H9 (cell line): ENCODE measurements at places on chromosomes 3 and 15.

DNA sequence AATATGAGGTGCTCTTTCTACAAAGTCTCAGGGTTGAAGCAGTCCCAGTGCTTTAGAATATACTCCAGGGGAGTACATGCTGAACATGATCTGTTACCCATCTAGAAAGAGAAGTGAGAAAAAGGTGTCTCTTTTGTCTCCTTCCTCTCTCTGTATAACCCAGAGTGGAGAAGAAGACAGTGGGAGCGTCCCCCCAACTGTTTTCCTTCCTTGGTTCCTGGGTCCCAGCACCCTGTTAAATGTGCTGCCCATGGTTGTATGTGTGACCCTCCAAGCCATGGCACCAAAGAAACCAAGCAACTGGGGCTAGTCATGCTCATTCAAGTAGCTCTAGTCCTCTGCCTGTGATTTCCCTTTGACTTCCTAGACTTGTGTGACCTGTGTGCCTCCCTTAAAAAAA, 683.7 kb downstream of the TBL1XR1 start:
- no peak for DNase-seq

- no peak for DNase-seq
Measured at GRCh38 chr3:17340693-17341092, 401.7 kb downstream of the TBC1D5 start.

DNA sequence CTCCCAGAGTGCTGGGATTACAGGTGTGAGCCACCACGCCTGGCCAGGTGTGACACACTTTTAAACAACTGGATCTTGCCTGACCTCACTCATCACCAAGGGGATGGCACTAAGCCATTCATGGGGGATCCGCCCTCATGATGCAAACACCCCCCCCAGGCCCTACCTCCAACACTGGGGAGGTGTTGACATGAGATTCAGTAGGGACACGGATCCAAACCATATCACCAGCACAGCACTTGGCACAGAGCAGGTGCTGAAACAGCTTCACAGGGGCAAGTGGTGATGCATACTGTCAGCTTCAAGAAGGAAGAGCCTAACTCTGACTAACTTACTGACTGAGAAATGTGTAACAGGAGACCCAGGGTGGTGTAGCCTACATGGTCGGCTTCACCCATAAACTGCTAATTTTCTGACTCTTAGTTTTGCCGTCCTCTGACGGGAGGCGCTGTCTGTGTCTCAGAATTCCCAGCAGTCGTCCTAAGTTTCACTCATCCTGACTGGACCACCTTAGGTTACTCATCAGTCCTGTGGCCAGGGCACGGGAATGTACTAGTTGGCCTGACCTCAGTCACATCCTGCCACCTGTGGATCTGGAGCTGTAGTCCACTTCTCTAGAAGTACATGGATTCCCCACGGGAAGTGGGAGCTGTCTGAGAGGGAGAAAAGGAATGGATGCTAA, 81.9 kb upstream of the PLXNA1 start:
- DNase-seq, result no peak

DNA sequence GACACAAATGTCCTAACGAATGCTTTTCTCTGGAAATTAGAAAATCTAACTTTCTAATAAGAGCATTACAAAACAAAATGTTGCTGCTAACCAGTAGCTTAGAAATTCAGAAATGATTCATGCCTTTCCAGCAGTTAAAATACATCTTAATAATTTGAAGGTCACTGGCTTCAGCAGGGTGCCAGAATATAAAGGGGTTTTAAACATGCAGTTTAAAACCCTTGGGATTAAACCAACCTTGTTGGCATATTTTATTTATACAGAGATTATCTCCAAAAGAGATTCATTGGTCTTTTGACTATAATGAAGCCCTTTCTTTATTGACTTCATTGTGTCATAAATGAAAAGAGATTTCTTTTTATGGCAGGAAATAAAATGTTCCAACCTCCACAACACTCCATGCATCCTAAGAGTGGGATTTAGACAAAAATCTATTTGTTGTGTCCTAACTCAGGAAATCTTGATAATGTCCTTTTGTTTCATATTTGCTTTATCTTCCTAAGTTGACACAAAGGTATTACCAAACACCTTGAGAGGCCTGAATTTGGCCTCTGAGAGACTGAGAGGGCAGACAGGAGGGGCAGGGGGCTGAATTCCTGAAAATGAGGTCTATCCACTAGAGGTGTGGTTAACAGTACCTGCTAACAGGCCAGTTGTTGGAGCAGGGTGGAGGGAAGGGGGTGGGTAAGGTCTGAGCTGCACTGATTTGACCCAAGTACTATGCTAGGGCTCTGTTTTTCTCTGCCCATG, 124.4 kb downstream of the FEZF2 start:
- no peak for DNase-seq
